Cerebellum (tissue), 4 donors: ENCODE measurements at places on chromosomes 4 and X. TPM values are rescaled to one million over a fixed set of nuclear protein-coding genes. Genes with fewer than 3 reads are reported as not detected.

Gene DACH2
- 7.3 TPM for total RNA-seq

Gene GAGE1
- not detected for total RNA-seq

Gene POF1B
- total RNA-seq = 0.09 TPM

Gene ABLIM2
- 14.2 TPM for total RNA-seq

GRCh38 chr4:31946456-31946855 is 1226.3 kb downstream of the PCDH7 start:
- no peak for DNase-seq

GRCh38 chr4:92249541-92249940 is 54.2 kb upstream of the GRID2 start:
- no peak for DNase-seq

GRCh38 chr4:155666344-155667221 is at the start of gene GUCY1A1:
TSS of gene GUCY1A1 (plus strand) at chr4:155666848. CDS start at chr4:155696868, 30,020 bp downstream.
- no peak for DNase-seq

- DNase-seq = no peak
These were observed 5.1 kb upstream of the MYOZ2 start for GRCh38 chr4:119130365-119131065.

DNA sequence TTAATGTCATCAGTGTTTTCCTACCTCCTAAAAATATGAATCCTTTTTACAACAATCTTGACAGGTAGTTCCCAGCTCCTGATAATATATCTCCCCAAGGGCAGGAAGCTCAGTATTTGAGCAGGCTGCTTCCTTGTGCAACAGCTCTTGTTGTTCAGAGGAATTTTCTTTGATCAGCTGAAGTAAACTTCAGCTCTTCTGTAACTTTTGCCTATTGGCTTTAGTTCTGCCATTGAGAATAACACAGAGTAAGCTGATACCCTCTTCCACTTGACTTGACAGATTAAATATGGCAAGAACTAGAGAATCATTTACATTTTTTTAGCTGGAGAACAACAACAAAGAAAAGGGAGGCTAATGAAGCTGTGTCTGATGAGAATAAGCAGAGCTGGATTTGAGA is 75.2 kb downstream of the LUZP4 start:
- DNase-seq = no peak

GRCh38 chr4:93654211-93654610 is 174.3 kb upstream of the ATOH1 start:
- no peak for DNase-seq

DNA sequence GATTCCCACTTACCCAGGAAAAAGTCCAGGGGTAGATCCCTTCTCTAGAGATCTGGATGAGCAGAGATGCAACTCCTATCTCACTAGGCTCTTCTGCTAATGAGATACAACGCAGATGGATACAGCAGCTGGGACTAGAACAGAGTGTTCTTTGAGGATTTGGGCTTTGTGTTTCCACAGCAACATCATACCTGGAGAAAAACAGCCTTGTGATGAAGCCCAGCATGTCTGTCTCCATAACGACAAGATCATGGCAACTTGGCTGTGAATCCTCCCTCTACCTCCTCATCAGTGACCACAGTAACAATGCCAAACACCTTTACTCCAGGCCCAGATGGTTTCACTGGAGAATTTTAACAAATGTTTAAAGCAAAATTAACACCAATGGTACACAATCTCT is 80.1 kb downstream of the RCHY1 start:
- no peak for DNase-seq

DNA sequence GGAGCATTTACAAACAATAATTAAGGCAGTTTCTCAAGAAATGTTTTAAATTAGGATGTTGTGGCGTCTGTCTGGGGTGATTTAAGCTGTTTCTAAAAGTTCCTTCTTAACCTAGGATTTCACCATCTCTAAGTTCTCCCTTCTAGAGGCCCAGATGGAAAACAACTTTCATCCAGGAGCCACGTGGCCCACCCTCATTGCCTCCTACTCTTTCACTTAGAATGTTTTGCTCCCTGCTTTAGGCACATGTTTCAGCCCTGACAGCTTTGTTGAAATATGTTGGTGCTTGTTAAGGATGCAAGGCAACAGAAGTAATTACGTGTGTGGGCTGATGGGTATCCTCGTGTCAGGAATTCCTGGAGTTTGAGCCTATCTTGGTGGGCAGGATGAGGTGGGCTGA is 131.3 kb downstream of the GUCY2F start:
- no peak for DNase-seq

GRCh38 chr4:7266525-7267292 is 74.4 kb downstream of the SORCS2 start:
- DNase-seq = no peak

GRCh38 chrX:3136161-3136961 is 95.1 kb downstream of the ARSF start:
- DNase-seq = no peak

- DNase-seq = no peak
These were observed 124.0 kb upstream of the ZCCHC13 start for GRCh38 chrX:74179990-74180389.

- no peak for DNase-seq
These were observed 174.4 kb upstream of the FGF13 start for GRCh38 chrX:138885886-138886285.

DNA sequence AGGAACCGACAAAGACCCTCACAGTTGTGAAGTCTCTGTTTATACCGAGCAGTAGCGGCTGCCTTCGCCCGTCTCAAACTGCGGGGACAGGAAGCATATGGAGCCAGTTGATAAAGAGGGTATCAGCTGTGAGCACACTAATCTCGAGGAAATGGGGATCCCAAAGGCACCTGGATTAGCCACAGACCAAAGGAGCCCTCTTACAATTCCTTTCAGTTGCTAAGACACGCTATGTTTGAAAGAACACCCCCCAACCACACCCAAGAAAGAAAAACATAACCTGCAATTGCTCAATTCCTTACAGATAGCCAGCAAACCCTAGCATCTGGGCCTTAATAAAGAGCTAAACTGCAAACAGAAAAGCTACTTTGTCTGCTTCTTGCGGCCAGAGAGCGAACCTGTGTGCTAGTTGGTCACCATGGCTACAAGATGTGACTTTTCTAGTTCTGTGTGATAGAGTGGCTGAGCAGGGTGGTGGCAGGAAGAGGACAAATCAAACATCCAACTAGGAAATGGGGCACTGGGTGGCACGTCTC is 23.3 kb upstream of the CHRNA9 start:
- DNase-seq = no peak
